ENCODE measurements at places on chromosomes 4 and X. TPM values are rescaled to one million over a fixed set of nuclear protein-coding genes. Genes with fewer than 3 reads are reported as not detected.

The TSPAN7 gene
- 28.4 TPM for total RNA-seq

The C4orf33 gene
- 7.0 TPM for total RNA-seq

The PAGE5 gene
- not detected for total RNA-seq

The CD38 gene
- 22.0 TPM for total RNA-seq

The BRS3 gene
- not detected for total RNA-seq

The ALB gene
- total RNA-seq, result 0.19 TPM

The NDNF gene
- total RNA-seq, result 6.7 TPM

The CT45A2 gene
- total RNA-seq, result not detected

The UGT2A1 gene
- total RNA-seq, result 0.05 TPM

The GAGE2A gene
- total RNA-seq, result not detected

The PASD1 gene
- total RNA-seq, result not detected

The RXFP1 gene
- not detected for total RNA-seq

The PHOX2B gene
- total RNA-seq, result not detected

The CLIC2 gene
- total RNA-seq, result 19.2 TPM

The GSX2 gene
- not detected for total RNA-seq

The SLC38A5 gene
- total RNA-seq, result 24.2 TPM

The LAMP2 gene
- total RNA-seq, result 125 TPM

The ZIC3 gene
- not detected for total RNA-seq

The HTN3 gene
- total RNA-seq, result not detected

The PPP4R3C gene
- not detected for total RNA-seq

The MPC1L gene
- total RNA-seq, result not detected

The VCX3A gene
- total RNA-seq, result not detected

The CISD2 gene
- total RNA-seq, result 23.0 TPM

The CENPU gene
- total RNA-seq, result 34.2 TPM

The CXCL11 gene
- 2.0 TPM for total RNA-seq

The XPNPEP2 gene
- total RNA-seq, result not detected

The GUCY1B1 gene
- 6.3 TPM for total RNA-seq

The SUPT20HL1 gene
- total RNA-seq, result not detected

The TEX13D gene
- not detected for total RNA-seq

The ARHGAP6 gene
- total RNA-seq, result 0.17 TPM

The IL21 gene
- not detected for total RNA-seq

The MID1IP1 gene
- total RNA-seq, result 18.0 TPM

The MPP1 gene
- total RNA-seq, result 59.2 TPM

The EXOSC9 gene
- 41.5 TPM for total RNA-seq

The TCEAL6 gene
- not detected for total RNA-seq

The TSPAN6 gene
- total RNA-seq, result 79.0 TPM

The FGG gene
- 0.19 TPM for total RNA-seq

The TNMD gene
- not detected for total RNA-seq

The MTMR8 gene
- total RNA-seq, result 0.84 TPM
